ENCODE measurements at places on chromosomes 12 and 14.

DNA sequence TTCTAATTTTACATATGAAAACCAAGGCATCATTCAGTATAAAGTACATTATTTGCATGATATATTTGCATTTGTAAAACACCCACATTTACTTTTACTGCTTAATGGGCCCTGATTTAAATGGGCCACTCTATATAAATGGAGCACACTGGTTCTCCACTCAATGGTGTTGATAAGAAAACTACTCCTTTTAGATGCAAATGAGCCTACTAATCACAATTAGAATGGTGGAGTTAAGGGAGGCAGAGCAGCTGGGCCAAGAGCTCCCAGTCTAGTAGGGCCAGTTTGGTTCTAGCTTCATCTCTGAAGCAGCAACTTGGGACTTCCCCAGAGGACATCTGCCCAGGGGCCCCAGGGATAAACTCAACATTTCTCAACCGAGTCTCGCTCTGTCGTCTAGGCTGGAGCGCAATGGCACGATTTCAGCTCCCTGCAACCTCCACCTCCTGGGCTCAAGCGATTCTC lies 120.7 kb downstream of the FOXN3 start:
- DNase-seq, result no peak

DNA sequence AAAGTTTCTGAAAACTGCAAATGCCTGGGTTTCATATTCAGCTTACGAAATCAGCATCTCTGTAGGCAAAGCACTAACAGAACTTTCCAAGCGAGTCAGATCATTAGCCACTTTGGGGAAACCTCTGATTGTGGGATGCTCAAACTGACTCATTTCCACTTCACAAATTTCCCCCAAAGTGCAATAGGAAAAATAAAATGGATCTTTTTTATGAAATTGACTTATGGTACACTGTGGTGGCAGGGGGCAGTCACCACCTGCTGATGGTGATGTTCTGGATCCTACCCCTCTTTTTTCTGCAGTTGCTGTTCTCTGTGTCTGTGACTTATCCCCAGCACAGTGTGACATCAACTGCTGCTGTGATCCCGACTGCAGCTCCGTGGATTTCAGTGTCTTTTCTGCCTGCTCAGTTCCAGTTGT lies 5.6 kb downstream of the TCTN1 start:
- peak; percentile 75 for DNase-seq

DNA sequence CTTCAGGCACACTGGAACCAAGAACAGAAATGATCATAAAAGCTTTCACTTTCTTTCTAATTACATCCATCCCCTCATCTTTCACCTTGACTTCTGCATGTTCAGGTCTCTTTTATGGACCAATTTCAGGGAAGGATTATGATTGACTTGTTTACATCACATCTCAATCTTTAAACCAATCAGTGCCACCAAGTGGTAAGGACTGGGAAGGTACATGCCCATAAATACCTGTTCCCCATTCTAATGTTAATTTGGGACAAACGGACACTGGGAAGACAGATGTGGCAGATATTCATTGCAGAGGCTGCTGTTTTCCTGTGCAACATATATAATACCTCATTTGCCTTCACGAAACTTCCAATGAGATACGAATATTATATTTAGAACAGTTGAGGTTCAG lies 978.1 kb downstream of the GALC start:
- DNase-seq, result no peak

DNA sequence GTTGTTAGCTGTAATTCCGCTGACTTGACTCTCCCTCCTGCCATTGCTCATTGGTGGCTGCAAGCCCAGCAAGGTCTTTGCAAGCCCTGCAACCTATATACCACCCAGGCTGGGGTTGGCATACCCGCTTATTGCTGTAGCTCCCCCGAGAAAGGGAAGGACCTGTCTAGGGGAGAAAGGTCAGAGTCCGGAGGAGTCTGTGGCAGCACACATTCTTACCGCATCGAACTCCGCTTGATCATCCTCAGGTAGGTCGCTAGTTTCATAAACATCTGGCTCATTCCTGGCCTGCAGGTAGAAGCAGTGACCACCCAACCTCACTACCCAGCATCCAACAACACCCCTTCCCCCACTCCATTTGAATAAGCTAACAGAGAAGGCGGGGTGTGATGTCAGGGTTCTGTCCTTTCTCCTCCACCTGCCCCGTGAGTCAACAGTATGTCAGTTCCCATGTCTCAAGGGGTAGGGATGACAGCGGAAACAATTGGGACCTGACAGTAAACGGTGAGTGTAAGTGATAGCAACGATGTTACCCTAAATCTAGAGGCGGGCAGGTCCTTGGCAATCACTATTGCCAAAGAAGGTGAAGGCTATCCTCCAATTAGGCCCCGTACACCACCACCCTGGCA lies 1.1 kb downstream of the DCTN2 start:
- DNase-seq, result no peak

DNA sequence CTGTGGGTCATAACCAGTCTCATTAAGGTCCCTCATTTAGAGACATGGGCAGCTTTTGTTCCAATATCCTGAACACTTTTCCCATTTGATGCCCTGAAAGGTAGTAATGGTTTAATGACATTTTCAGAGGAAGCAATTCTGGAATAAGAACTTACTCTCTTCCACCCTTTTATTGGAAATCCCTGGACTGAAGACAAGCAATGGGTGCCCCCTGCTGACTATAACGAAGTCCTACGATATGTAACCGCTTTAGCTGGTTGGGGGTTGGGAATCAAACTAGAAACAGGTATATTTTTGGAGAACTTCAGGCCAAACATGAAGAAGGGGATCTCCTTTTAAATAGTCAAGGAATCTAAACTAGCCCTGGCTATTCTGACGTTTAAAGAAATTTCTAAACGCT lies 20.5 kb downstream of the SARNP start:
- peak; percentile 15 for DNase-seq

- no peak for DNase-seq
Observed at GRCh38 chr12:95104919-95105452, 31.6 kb upstream of the NR2C1 start.

Measured in activated CD4-positive, alpha-beta T cell treated with anti-CD3 and anti-CD28 coated beads, Interleukin-2, Interleukin-4, amounts not matched to agents 100 ng/mL and 50 ng/mL, durations not matched to agents 16 hours and 8 hours (primary cell).